ENCODE measurements at places on chromosomes 7 and 10.

GRCh38 chr10:51405580-51406351, 293.6 kb downstream of the CSTF2T start:
- DNase-seq: no peak

GRCh38 chr10:127034790-127035189, 129.6 kb downstream of the DOCK1 start:
- no peak for DNase-seq

DNA sequence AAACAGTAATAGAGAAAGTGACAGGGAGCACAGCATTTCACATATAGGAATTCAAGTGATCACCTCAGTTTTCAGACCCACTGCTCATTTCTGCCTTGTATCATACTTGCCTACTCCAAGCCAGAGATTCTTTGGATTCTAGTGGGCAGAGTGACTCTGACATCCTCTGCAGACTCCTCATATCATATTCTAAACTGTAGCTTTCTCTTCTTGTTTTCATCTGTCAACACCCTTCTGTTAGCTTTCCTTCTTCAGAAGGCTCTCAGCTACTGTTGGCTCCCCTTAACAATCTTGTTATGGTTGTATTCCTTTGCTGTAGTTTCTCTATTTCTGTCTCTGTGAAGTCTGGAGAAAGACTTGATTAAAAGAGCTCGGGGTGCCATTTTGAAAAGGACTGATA, 120.5 kb downstream of the CTNNA3 start:
- DNase-seq: no peak

DNA sequence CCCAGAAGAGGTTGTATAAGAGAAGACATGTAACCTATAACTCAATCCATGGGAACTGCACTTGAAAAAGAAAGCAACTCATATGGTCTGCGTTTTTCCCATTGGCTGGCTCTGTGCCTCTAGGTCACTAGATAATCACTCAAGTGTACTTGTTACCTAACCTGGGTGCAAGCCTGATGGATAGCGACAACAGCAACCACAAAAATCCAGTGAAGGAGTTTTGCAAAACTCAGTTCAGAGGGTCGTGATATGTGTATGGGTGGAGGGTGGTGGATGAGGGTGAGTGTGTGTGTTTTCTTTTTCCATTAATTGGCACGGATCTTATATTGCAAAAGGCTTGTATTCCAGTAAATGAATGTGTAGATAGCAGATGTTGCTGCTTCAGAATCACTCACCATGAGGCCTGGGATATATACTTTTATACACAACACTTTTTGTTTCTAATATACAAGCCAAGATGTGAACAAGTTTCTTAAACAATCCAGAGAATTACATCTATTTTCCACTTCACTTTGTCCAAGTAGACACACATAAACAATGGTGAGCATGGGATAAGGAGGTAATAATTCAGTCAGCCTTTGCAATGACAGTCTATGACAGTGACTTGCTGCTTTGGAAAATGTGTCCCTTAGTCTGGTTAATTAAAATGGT, 286.9 kb upstream of the DKK1 start:
- DNase-seq: no peak

- DNase-seq: no peak
These were observed at the start of gene NEBL for GRCh38 chr10:20897146-20897825. TSS of gene NEBL (minus strand) at chr10:20897311. CDS start at chr10:20897205, 106 bp downstream.

DNA sequence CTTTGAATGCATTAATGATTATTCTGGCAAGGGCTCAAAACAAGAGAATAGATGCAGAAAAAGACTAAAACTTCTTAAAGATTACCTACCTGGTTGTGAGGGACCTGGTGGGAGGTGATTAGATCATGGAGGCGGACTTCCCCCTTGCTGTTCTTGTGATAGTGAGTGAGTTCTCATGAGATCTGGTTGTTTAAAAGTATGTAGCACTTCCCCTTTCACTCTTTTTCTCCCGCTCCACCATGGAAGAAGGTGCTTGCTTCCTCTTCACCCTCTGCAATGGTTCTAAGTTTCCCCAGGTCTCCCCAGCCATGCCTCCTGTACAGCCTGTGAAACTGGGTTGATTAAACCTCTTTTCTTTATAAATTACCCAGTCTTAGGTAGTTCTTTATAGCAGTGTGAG, 226.6 kb downstream of the ARHGAP12 start:
- no peak for DNase-seq

GRCh38 chr7:2979951-2980350, 63.7 kb downstream of the CARD11 start:
- no peak for DNase-seq

- DNase-seq: no peak
These were observed 606 bp downstream of the PALD1 start for GRCh38 chr10:70479165-70479581.

DNA sequence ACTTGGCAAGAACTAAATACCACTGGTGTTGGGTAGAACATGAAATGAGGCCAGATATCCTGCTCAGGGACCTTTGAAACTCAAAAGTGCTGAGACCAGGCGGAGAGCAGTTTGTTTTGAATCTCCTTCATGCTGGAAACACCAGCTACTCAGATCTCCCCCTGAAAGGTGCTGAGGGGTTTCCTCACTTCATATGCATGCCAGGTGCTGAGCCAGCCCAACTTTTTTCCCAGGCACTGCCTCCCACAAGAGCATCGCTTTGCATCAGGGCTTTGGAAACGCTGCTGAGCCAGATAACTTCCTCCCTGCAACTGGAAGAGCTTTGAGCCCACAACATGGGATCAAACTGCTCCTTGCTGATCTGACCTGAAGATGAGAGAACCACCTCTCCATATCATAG, 13.7 kb downstream of the NPTX2 start:
- DNase-seq: no peak

GRCh38 chr7:28266402-28266801, 85.8 kb upstream of the JAZF1 start:
- no peak for DNase-seq

DNA sequence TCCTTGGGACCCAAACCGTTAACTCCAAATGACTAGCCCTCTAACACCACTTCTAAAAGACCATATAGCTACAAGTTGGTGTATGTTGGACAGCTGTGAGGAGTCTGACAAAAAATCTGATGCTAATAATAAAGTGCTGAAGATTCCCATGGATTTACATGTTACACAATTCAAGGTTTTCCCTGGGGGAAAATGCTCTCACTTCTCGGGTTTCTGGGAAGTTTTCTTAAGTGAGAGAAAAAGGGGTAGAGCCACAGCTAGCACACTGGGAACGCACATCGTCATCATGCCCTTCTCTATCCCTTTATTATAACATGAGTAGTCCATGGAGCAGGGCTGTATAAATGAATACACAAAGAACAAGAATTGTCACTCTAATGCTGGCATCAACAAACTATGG, 162.1 kb downstream of the CHCHD3 start:
- no peak for DNase-seq

DNA sequence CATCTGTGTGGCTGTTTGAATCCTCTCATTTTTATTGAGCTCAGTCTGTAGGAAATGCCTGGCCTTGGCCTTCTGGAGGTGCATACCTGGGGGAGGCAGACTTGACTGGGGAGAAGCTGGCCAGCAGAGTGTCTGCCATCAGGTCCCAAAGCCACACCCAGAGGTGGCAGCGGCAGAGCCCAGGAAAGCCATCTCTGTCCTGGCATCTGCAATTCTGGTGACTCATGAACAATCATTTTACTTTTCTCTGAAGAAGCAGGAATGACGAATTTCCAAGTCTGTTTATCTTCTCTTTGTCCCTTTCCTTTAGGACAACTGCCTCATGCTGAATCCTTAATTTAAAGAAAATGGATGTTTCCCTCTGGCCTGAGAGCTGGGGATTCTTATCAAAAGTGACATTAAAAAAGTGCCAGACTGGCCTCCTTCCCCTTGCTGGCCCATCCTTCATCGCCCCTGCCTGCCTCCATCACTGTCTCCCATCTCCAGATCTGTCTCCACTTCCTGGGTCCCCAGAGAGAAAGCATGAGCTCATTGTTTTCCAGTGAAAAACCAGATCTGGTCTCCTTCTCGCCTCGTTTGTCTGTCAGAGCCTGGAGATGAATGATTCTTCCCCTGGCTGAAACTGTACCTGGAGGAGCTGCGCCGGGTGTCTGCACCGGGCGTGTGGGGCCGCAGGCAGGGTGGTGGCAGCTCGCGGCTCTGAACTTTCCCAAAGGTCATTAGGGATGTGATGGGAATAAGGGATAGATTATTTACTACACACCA, 124.5 kb downstream of the TMEM178B start:
- DNase-seq: no peak

DNA sequence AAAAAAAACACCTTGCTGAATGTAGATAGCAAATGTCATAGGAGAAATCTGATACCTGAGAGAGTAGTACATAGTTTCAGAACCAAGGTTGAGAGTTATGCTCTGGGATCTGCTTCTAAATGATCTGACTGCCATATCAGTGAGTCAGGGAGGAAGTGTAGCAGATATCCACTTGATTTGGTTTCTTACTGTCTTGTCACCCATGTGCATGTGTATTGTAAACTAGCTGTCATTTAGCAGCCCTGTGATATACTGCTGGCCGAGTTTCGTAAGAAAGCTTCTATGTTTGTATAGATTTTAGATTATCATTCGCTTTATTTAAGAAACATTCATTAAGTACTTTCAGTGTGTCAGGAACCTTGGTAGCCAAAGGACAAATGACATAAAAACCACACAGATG, 42.0 kb downstream of the SP4 start:
- DNase-seq: no peak

- DNase-seq: no peak
These were observed 40.1 kb downstream of the LRGUK start for GRCh38 chr7:134167250-134167649.

GRCh38 chr10:76902949-76903348, 734.7 kb downstream of the KCNMA1 start:
- peak; percentile 68 for DNase-seq

GRCh38 chr10:13885238-13885990, 298.6 kb downstream of the PRPF18 start:
- DNase-seq: no peak

- no peak for DNase-seq
These were observed 165.4 kb downstream of the GLI3 start for GRCh38 chr7:42071372-42072261.

GRCh38 chr7:100163006-100163531, 4.5 kb upstream of the TRAPPC14 start:
- DNase-seq: no peak

DNA sequence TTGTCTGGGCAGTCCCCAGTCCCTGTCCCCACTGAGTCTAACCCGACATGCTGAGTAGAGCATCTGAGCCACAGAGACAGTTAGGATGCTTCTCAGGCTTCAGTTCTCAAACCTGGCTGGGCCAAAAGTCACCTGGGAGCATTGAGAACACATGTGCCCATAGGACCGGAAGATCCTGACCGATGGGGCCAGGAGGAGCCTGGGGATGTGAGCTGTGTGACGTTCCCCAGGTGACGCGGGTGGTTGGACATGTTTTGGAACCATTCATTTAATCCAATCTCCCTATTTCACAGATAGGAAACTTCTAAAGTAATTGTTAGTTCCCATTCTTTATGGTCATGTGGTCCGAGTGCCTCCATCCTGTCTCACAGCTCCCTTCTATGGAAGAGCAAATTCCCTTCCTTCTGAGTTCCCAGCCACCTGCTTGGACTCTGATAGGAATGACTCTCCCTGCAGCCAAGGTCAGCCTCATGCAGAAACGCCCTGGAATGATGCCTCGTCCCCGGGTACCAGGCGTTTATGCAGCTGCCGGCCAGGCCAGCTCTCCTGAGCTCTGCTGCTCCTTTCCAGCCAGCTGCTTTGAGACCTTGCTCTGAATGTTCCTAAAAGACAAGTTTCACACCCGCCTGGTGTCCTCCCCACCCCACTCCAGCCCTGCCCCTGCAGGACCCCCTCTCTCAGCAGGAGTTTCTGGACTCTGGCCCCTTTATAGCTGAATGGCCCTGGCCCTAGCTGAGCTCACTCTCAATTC, 166.5 kb upstream of the RHEB start:
- DNase-seq: no peak

DNA sequence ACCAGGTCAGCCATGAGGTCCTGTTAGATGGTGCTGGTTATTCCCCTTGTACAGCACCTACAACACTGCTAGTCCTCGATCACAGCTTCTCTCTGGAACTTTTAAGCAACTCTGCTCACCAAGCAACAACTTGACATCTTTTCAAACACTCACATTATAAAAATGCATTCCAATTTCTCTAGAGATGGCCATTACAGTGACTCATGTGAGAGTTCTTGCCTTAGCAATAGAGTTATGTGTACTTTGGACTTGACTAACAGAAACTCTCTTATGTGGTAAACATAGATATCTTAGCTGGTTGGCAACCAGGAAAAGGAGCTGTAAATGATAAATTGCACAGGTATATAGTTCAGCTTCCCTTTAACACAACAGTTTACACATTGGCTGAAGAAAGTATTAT, 122.2 kb downstream of the PDE1C start:
- DNase-seq: no peak

- no peak for DNase-seq
These were observed 312.3 kb downstream of the REEP3 start for GRCh38 chr10:63833411-63834060.

DNA sequence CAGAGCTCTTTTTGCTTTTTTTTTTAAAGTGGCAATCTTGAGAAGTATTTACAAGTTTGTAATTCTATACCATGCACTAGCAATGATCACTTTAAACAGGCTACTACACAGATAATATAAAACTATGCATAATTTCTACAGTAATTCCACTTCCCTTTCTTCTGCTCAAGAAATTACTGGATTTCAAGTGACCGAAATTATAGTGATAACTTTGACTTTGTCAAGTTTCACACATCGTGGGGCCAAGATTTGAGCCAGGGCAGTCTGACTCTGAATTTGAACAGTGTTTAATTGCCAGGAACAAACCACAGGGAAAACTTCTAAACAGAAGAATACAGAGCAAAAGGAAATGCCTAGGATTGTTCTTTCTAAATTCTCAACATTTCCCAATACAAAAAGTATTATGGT, 288.3 kb upstream of the MKLN1 start:
- no peak for DNase-seq

DNA sequence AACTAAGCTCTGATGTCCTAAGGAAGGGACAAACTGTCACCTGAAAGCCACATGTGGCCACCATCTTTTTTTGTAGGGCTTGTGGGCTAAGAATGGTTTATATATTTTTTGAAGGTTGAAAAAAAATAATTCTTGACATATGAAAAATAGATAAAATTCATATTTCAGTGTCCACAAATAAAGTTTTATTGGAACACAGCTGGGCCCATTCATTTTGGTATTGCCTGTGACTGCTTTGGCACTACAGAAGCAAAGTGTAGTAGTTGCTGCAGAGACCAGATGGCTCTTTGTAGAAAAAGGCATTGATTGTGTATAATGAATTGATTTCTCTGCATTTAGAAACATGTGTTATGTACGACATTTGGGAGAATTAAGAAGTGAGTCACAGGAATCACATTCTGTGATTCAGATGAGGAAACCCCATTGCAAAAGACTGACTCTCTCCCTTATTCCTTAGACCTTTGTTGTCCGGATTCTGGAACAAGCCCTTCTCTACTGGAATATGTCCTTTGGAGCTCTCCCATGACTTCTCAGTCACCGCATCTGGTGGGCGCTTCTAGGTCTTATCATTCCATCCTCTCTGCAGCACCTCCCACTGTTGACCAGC, 438.7 kb downstream of the LRMDA start:
- no peak for DNase-seq

Measured in nephron progenitor cell (in vitro differentiated cells).